KG1 (cell line): ENCODE measurements at places on chromosomes 4 and X.

DNA sequence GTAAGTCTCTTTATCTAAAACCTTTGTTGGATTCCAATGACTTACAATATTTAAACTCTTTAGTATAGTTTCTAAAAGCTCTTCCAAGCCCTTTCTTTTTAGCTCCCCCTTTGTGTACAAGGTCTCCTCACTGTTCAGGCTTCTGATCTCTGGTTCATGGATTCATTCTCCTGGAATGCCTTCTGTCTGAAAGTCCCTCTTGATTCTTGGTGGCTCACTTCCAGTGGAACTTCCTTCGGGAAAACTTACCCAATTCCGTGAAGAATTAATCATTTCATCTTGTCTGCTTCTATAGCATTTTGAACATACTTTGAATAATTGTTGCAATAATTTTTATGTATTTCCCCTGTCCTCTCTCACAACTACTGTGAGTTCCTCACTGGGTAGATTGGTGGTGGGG, 3.6 kb downstream of the ARHGAP24 start:
- DNase-seq = no peak

GRCh38 chrX:4661771-4662170, 948.3 kb upstream of the PRKX start:
- no peak for DNase-seq

DNA sequence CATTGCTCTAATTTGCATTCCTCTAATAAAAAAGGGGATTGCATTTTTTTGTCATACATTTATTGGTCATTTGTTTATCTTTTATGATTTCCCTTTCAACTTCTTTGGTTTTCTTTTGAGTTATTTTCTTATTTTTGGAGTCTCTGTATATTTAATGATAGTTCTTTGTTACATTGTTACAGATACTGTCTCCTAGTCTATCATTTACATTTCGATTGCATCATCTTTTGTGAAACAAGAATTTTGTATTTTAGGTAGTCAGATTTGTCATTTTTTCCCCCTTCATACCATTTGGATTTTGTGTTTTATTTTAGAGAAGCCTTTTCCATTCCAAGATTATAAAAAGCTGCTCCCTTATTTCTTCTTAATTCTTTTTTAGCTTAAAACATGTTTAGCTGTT, 37.1 kb downstream of the SNX25 start:
- no peak for DNase-seq

GRCh38 chr4:94595880-94596483, 144.2 kb downstream of the PDLIM5 start:
- no peak for DNase-seq

- DNase-seq = no peak
Observed at GRCh38 chrX:109739625-109740432, 6.8 kb upstream of the ACSL4 start.

DNA sequence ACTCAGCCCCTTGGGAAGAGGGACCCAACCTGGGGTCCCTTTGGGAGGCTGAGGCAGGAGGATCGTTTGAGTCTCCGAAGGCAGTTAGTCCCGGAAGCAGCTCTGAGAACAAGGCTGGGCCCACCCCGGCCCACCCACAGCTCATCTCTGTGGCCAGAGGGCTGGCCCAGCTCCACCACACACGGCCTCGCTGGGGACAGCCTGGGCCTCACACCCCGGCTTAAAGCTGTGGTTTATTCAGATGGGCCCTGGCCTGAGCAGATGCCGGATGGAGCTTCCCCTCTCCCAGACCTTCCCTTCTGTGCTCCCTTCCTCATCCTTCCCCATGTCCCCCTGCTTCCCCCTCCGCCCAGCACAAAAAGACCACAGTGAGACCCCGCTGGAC, 54.4 kb downstream of the FAM53A start:
- DNase-seq = no peak

GRCh38 chr4:70863099-70863790, 23.6 kb upstream of the GRSF1 start:
- no peak for DNase-seq

- no peak for DNase-seq
Observed at GRCh38 chrX:43423876-43424275, 232.2 kb upstream of the MAOA start.

DNA sequence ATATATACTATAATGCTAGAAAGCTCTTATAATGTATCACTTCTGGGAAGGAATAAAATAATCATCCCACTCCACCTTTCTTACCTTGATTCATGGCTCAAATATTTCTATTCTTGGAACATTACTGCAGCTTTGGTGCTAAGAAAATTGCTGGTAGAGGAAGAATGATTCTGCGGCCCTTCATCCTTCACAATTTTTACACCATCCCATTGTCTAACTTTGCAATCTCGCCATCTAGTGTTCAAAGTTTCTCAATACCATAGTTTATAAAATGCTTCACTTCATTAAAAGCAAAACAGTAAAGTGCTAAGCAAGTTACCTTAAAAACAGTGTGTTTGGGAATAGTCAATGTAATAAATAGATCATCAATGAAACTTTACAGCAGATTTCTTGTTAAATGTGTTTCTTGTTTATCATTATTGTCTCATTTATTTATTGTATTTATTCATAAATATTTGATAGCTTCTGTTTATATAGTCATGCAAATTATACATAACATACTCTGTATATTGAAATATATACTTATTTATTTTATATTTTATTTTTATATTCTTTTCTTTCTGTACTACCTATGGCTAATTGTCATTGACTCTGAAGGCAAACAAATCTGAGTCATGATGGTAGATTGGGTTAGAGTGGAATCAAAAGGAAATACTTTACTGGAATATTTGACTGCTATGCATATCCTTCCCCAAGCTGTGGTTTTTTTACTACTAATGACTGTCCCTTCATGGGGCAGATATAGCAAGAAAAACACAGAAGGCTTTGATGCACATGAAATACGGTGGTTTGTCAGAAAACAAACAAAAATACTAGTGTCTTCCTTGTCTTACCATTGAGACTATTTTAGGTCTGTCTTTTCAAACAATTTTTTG, 390.7 kb downstream of the MAPK10 start:
- DNase-seq = peak; percentile 6

GRCh38 chr4:183253451-183253850, 66.6 kb downstream of the CLDN22 start:
- DNase-seq = no peak

GRCh38 chrX:97931586-97931985, 1047.9 kb downstream of the RPA4 start:
- DNase-seq = no peak

GRCh38 chr4:155854582-155855226, 11.4 kb downstream of the ASIC5 start:
- DNase-seq = no peak

DNA sequence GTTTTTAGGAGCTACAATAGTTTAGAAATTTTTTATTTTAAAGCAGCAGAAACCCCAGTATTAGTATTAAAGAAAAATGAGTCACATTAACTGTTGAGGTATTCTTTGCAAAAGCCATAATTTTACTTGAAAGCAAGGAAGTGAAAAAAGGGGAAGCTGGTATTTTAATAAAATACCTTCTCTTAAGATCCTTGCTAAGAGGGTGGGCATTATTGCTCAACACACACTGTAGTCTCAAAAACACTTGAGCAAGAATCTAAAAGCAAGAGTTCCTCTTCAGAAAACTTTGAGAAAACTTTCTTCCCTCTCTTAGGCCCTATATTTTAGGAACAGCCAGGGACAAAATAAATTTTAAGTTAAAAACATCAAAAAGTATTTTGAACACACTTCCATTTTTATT, 259.4 kb upstream of the DIAPH2 start:
- no peak for DNase-seq

DNA sequence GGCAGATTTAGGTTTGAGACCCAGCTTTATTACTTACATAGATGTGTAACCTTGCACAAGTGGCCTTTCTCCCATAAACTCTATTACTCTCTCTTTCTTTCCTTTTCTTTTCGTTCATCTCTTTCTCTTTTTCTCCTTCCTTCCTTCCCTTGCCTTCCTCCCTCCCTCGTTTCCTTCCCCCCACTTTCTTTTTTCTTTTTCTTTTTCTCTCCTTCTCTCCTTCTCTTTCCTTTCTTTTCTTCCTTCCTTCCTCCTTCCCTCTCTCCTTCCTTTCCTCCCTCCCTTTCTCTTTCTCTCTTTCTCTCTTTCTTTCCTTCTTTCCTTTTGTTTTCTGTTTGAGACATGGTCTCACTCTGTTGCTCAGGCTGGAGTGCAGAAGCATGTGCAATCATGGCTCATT, 526.4 kb upstream of the CXorf51A start:
- DNase-seq = no peak

DNA sequence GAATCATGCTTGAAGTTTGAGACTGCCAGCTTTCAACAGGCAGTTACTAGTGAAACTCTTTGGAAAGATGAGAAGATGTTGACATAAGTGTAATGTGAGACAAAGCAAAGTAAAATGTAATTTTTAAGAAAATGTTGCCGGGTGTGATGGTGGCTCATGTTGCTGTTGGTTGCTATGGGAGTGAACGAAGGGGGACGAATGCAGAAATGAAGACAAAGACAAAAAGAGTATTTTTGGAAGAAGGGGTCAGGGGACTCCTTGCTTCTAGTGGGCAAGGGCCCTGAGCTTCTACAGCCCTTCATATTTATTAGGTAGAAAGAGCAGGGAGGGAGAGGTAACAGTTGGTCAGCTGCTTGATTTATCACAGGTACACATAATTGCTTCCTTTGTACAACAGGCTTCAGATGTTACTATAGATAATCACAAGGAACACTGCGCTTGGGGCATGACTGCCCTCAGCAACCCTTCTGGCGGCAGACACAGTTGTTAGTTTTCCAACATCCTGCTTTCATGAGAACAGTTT, 11.9 kb upstream of the UGDH start:
- no peak for DNase-seq

GRCh38 chr4:177128306-177128705, 181.4 kb upstream of the NEIL3 start:
- DNase-seq = no peak

DNA sequence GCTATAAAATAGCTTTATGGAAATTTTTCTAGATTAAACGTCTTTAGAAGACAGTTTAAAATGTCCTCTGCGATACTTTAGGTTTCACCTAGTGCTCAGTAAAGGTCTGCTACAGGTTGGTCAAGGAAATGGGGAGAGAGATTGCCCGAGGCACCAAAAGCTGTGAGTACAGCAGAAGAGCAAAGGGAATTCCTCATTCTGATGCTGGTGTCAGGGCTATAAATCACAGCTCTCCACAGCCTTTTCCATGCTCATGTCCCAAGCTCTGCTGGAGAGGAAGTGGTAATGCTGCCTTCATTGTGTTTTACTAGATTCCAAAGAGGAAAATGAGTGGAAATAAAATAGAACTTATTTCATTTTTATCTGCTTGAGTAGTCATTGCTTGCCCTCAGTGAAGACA, 2060.4 kb downstream of the ARAP2 start:
- no peak for DNase-seq

DNA sequence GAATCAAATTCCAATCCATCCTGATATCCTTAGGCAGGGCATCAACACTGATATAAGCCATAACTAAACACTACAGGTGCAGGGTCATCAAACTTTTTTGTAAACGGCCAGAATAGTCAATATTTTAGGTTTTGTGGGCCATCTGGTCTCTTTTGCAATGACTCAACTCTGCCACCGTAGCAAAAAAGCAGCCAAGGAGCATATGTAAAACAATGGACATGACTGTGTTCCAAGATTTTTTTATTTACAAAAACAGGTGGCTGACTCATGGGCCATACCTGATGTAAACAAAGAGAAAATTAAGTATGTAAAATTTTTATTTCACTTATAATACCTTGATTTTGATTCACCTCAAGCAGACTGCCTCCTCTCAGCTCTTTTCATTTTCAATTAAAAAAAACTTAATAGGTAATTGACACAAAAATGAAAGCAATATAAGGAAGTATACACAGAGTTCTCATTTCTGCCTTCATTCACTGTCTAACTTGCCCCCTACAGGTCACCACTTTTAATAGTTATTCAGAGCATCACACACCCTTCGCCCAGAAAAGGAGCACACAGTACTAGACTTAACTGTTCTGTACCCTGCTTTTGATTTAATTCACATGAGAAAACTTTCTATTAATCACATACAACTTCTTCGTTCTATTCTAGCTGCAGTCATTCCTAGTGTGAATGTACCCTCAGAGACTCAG, 35.3 kb upstream of the GPM6B start:
- DNase-seq = no peak

DNA sequence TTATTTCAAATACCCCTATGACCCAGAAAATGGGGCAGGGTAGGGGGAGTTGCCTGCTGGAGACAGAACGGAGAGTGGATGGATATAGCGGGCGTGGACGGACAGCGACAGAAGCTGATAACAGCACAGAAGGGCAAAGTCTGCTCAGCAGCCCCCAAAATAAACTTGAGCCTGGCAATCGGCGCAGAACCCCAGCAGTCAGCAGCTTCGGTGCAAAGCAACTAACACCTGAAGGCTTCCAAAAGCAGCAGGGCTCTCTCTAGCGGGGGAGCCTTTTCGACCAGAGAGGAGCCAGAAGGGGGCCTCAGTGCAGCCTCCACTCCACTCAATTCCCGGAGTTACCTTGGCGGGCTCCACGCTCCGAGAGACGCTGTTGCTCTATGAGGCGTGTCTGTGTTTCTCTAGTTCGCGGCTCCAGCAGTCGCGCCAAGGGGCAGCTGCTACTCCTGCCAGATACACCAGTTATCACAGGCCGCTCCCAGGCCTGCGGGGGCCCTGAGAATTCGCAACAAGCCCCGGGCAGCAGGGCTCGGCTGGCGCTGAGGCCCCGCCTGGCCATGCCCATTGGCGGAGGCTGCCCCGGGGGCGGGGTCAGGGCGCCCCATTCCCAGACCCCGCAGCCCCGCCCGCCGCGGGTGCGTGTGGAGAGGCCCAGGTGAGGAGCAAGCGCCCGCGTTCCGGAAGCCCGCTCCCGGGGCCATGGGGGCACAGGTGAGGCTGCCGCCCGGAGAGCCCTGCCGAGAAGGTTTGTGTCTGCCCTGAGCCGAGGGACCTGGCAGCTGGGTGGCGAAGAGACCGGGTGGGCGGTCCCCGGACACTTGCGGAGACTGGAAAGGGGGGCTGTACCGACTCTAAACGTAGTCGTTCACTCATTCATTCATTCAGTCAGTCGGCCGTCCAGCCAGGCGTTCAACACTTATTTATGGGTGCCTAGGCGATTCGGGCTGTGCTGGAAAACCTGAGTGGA, at the start of the genes CNGA1 and NIPAL1:
Gene CNGA1 (minus strand): TSS at position 541 of the 967 bp plus-strand sequence. CDS start 63,992 bp downstream, outside the sequence.
Gene NIPAL1 (plus strand): TSS at position 632 of the 967 bp plus-strand sequence. CDS start 68 bp downstream, at position 700.
- DNase-seq = no peak

DNA sequence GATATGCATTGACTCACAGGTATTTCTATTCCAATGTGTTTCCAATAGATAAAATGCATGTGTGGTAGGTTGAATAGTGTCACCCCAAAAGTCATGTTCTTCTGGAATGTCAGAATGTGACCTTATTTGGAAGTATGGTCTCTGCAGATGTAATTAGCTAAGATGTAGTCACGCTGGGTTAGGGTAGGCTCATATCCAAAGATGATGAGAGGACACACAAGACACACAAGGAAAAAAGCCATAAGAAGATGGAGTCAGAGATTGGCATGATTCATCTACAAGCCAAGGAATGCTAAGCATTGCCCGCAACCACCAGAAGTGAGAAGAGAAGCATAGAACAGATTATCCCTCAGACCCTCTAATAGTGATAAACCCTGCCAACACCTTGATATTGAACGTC, 17.5 kb downstream of the ZNF330 start:
- no peak for DNase-seq

- DNase-seq = no peak
Observed at GRCh38 chr4:76754439-76754838, 143.5 kb downstream of the SOWAHB start.
